Stimulated activated CD8-positive, alpha-beta memory T cell treated with anti-CD3 and anti-CD28 coated beads, Interleukin-7, amount 100 ng/mL, for 1 hour (primary cell): ENCODE measurements at places on chromosomes 4 and X.

GRCh38 chrX:15202454-15203177, 67.3 kb downstream of the ASB9 start:
- DNase-seq: no peak

- no peak for DNase-seq
Measured at GRCh38 chrX:22122510-22122909, 90.4 kb downstream of the PHEX start.

DNA sequence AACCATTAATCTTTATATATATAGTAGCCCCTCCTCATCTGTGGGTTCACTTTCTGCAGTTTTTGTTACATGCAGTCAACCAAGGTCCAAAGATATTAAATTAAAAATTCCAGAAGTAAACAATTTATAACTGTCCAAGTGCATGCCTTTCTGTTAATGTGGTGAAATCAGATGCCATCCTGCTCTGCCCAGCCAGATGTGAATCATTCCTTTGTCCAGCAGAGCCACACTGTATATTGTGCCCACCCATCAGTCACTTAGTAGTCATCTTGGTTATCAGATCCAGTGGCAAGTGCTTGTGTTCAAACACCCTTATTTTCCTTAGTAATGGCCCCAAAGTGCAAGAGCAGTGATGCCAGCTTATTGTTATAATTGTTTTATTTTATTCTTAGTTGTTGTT, 17.2 kb upstream of the PRDM5 start:
- DNase-seq: no peak

DNA sequence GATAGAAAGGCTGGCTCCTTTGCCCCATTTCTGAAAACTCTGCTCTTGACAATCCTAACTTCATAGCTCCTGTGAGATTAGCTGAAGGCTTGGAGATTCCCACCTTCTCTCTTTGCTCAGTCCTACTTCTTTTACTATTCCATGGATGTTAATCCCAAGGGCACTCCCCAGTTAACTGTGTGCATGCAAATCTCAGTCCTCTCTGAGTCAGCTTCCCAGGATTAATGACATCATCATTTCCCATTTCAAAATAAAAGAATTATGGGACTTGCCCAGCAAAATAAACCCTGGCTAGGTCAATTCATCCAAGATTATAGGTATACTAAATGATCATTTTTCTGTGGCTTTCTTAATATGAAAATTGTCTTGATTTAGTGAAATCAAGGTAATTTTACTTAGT, 328.6 kb upstream of the NR3C2 start:
- no peak for DNase-seq

GRCh38 chr4:30461218-30461617, 259.0 kb upstream of the PCDH7 start:
- no peak for DNase-seq

- no peak for DNase-seq
Measured at GRCh38 chr4:124121461-124121971, 591.0 kb downstream of the ANKRD50 start.

DNA sequence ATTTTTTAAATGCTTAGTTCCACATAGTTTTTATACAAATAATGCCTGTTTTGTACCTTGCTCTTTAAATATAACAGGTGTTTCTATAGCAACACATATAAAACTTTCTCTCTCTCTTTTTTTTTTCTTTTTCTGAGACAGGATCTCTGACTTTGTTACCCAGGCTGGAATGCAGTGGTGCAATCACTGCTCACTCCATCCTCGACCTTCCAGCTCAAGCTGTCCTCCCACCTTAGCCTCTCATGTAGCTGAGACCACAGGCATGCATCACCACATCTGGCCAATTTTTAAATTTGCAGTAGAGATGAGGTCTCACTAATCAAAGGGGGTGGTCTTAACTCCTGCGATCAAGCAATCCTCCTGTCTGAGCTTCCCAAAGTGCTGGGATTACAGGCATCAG, 18.3 kb upstream of the SULT1E1 start:
- no peak for DNase-seq

DNA sequence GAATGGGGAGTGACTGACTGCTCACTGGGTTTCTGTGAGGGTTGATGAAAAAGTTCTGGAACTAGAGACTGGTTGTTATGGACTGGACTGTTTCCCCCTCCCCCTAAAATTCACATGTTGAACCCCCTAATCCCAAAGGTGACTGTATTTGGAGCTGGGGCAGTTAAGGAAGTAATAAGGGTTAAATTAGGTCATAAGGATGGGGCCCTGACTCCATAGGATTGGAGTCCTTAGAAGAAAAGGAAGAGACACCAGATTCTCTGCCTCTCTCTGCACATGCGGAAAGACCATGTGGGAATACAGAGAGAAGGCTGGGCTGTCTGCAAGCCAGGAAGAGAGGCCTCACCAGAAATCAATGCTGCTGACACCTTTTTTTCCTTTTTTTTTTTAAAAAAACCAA, 38.2 kb downstream of the ZBTB49 start:
- no peak for DNase-seq

DNA sequence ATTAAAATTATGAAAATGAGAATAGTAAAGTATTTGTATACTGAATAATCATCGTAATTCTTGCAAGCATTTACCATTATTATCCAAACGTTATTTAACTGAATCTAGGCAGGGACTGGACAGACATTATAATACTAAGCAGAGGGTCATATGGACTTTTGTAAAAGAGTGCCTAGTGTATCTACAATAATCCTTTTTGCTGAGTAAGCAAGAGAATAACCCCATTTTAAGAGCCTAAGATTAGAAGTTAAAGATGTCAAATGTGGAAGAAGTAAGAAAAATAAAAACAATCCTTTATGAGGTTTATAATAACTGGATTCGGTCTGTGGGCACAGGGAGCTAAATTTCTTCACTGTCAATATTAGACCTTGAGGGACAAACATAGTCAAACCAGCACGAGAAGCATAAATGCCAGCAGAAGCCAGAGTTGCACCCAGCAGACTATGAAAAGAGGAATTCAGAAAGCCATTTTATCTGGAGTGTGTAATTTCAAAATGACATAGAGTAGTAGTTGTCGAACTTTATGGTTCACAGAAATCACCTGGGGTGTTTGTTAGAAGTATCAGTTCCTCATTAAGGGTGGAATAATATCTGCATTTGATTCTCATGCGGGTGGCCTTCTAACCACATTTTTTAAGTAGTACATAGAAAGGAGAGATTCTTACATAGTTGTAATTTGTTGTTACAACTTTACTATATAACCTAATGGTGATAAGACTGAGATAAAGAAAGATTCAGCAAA, 39.7 kb upstream of the DCLK2 start:
- no peak for DNase-seq

- DNase-seq: no peak
Measured at GRCh38 chr4:154491341-154492271, at the start of gene DCHS2. TSS of gene DCHS2 (minus strand) at chr4:154491799. CDS start at chr4:154491355, 444 bp downstream.

GRCh38 chrX:132778917-132779316, 179.5 kb downstream of the HS6ST2 start:
- DNase-seq: no peak

GRCh38 chrX:110992611-110993010, 103.4 kb upstream of the PAK3 start:
- no peak for DNase-seq

- no peak for DNase-seq
Measured at GRCh38 chrX:126338916-126339315, 172.8 kb upstream of the DCAF12L2 start.

GRCh38 chr4:21900211-21900610, 48.4 kb downstream of the KCNIP4 start:
- DNase-seq: no peak

- DNase-seq: no peak
Measured at GRCh38 chr4:1771555-1772305, 21.4 kb upstream of the FGFR3 start.

DNA sequence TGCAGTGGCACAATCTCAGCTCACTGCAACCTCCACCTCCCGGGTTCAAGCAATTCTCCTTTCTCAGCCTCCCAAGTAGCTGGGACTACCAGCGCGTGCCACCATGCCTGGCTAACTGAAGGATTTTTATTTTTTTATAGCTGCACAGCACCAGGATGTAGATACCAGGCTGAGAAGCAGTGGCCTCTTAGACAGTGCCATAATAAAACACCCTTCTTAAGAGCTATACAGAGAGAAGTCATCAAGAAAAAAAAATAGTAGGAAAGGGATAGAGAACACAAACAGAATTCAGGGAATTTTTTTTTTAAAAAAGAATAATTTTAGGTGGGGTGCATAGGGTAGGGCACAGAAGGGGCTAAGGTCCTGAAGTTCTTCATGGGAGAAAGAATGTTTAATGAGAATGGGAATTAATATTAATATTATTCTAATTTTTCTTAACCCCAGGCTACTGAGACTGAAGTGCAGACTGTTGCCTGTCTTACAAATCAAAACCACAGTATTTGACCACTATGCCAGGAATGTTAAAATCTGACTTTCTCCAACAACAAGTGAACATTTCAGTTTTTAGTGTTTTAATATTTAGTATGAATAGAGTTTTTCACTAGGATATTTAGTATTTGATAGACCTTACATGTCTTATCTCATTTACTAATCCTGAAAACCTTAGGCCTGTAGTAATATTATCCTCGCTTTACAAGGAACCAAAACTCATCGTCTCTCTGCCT, 146.7 kb downstream of the KCNIP4 start:
- no peak for DNase-seq

GRCh38 chr4:180280076-180280475, 1963.1 kb upstream of the TENM3 start:
- DNase-seq: no peak

GRCh38 chr4:1550122-1551070, 133.7 kb downstream of the FAM53A start:
- DNase-seq: no peak

- no peak for DNase-seq
Measured at GRCh38 chr4:138910914-138911336, 104.7 kb upstream of the NOCT start.

DNA sequence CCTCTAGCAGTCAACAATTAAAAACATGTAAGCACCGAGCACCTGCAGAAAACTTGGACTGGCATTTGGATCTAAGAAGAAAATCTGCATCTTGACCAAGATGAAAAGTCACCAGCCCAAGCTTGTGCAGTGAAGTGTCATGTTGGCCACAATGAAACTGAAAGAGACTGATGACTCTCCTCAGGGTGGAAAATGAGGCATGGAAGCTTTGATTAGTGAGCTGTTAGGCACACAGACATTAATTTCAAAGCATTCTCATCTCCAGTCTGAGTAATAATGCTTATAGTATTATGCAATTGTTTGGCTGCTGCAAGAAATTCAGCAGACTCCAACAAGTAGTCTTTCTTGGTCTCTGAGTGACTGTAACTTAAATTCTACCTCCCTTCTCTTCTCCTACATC, 150.1 kb downstream of the AR start:
- DNase-seq: no peak

DNA sequence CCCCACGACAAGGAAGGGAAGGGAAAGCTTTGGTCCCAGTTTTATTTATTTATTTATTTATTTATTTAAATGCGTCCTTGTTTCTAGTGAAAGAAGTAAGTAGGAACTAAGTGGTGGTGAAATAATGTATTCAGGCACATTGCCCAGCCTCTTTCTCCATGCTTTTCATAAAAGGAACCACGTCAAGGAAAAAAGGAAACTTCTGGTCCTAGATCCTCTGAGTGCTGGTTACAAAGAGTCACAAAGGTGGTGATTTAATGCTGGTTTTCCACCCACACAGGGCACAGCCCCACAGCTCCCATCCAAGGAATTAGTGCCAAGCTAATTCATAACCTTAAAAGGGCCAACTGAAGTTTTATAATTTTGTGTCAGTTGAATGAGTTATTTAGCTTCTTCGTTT, 206.6 kb upstream of the GYPA start:
- no peak for DNase-seq

DNA sequence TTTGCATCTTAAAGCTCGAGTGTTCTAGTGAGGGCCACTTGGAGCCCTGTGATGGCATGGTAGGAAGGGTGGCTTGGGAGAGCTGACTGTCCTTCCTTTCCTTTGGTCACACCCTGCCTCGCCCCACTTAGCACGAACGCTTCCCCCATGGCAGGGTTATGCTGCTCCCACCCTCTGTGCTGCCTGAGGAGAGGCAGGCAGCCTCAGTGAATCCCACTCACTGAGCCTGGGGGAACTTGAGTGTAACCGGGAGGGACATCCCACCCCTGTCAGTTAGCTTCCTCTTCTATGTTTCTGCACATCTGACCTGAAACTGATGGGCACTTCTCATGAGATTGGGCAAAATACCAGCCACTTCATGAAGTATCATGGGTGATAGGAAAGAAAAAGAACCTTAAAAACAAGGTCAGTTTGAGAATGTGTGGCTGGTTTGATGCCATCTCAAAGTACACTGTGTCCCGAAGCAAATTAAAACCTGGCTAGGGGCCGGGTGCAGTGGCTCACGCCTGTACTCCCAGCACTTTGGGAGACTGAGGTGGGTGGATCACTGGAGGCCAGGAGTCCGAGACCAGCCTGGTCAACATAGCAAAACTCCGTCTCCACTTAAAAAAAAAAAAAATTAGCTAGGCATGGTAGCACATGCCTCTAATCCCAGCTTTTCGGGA, 10.1 kb downstream of the TKTL1 start:
- no peak for DNase-seq

GRCh38 chr4:138852681-138853080, 162.9 kb upstream of the NOCT start:
- no peak for DNase-seq

GRCh38 chr4:6044805-6045204, 26.6 kb upstream of the C4orf50 start:
- no peak for DNase-seq

- DNase-seq: no peak
Measured at GRCh38 chrX:8815460-8816065, 14.4 kb upstream of the FAM9A start.

- DNase-seq: no peak
Measured at GRCh38 chr4:47120783-47121182, 89.4 kb downstream of the GABRB1 start.

DNA sequence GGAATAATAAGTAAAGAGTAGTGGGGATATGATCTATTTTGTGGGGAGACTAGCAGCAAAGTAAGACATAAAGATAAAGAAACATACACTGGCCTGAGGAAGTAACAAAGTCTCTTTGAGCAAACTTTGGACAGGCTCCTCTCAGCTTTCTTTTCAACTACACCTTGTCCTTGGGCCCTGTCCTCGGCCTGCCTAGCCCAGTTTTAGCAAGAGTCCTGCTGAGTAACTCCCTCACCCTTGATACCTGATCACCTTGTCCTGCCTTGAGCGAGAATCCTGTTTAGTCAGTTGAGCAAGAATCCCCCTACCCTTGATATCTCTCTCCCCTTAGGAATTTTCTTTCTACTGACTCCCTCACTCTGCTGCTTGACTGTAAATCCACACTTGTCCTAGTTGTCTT, 11.5 kb downstream of the HNRNPH2 start:
- no peak for DNase-seq

GRCh38 chr4:98573791-98574190, 84.6 kb downstream of the TSPAN5 start:
- no peak for DNase-seq

- no peak for DNase-seq
Measured at GRCh38 chr4:153426207-153426885, 39.8 kb upstream of the TMEM131L start.

GRCh38 chr4:142361981-142362380, 484.1 kb downstream of the INPP4B start:
- DNase-seq: no peak

GRCh38 chr4:149735796-149736195, 79.8 kb downstream of the IQCM start:
- no peak for DNase-seq

- DNase-seq: no peak
Measured at GRCh38 chrX:131359611-131360010, 70.5 kb upstream of the IGSF1 start.

- no peak for DNase-seq
Measured at GRCh38 chrX:143633461-143634308, 2.2 kb downstream of the SLITRK4 start.

- DNase-seq: no peak
Measured at GRCh38 chr4:62342346-62342745, 1142.2 kb downstream of the ADGRL3 start.
